Activated CD4-positive, alpha-beta T cell treated with anti-CD3 and anti-CD28 coated beads for 1 hour (primary cell): ENCODE measurements at places on chromosomes 2 and 18.

GRCh38 chr2:131519466-131519865 lies 8.2 kb upstream of the CCDC74A start:
- DNase-seq, result no peak

DNA sequence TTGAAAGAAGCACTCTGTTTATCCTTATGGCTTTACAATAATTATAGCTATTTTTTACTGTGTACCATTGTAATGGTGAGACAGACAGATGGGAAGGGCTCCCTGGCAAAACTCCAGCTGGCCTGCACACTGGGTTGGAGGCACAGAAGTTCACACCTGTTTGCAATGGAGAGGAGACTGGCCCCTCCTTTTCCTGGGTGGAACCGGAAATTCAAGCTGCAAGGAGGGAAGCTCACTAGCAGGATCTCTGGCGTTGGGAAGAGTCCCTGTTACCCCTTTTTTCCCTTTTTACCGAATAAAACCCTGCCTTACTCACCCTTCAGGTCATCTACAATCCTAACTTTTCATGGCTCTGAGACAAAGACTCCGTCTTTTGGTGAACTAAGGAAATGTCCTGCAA lies 100.3 kb upstream of the TFPI start:
- DNase-seq, result no peak

DNA sequence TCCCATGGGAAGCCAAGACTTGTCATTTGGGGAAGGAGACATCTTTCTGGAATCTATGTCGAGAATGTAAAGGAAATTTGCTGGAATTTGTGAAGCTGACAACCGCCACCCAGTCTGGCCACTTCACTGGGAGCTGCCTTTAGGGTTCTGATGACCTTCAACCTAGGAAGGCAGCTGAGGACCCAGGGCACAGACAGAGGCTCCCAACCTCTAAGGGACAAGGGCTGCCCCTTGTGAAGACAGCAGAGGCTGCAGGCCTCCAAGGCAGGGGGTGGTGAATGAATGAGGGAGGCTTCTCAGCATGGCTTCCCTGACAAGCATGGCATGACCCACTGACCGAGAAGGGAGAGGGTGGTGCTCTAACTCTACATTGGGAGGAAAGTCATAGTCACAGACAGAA lies 128.9 kb upstream of the ASB18 start:
- no peak for DNase-seq

- DNase-seq, result no peak
Measured at GRCh38 chr2:196696423-196697079, 57.0 kb downstream of the CCDC150 start.

DNA sequence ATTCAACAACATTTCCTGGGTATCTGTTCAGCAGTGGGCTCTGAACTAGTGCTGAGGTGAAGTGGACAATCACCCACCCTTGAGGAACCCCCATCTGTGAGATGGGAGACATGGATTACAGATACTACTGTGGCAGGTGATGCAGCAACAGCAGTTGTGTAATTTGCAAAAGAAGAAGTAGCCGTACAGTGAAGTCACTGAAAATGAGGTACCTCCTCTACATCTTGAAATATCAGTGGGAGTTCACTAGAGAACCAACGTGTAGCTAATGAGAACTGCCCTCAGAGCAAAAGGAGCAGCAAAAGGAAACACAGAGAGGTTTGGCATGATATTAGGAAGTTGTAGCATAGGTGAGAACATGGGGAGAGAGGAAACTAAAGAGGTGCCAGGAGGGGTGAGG lies 41.3 kb downstream of the VSNL1 start:
- no peak for DNase-seq

DNA sequence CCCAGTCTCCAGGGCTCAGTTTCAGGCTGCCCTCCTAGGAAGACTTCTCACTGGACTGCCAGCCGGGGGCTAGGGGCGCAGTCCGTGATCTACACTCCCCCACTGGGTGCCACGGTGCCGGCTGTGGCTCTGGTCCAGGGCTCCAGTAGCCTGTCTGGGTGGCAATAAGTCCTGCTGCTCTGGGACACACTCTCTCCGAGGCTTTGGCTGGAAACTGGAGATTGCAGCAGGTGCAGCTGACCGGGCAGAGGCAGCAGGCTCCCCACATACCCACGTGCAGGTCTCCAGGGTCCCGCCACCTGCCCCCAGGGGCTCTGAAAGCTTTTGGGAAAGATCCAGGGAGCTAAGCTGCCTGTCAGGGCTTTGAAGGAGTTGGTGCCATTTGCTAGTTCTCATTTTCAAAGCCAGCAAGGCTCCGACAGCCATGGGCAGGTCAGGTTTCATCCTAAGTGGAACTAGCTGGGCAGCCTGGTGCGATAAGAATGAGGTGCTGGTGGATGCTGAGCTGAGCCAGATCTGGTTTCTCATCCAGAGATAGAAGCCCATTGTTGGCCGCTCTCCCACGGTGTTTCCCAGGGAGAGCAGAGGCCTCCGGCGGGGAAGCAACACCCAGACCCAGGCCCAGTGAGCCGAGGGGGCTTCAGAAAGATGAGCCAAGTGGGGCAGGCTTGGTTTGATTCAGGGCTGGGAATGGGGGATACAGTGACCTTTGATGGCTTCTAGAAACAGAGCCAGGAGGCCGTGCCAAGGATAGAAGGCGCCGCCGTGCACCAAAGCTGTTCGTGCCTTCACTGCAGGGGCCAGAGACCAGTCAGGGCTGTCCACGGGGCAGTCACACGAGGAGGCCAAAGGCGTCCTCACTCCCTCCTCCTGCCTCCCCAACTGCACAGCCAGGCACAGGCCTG lies 141.7 kb upstream of the GPC1 start:
- DNase-seq, result no peak

DNA sequence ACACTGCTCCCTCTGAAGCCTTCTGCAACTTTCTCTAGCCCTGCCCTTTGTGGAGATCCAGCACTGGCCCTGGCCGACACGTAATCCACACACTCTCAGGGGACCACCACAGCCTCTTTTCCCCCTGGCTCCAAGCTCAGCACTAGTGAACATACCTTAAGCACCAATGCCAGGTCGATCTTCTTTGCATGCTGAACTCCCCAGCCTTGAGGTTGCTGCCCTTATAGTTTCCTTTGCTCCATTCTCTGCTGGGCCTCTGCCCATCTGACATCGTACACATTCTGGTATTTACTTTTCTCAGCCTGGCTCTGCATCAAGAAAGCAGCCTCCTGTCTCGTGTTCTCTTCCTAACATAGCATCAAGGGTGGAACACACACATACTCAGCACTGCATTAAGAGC lies 361.5 kb downstream of the LPIN1 start:
- DNase-seq, result no peak
